Uterus (tissue), 4 donors: ENCODE measurements at places on chromosomes 12 and 14. TPM values are rescaled to one million over a fixed set of nuclear protein-coding genes. Genes with fewer than 3 reads are reported as not detected.

Gene OTX2
- total RNA-seq, result not detected

Gene P2RX7
- 1.0 TPM for total RNA-seq

Gene DTX1
- total RNA-seq, result 2.8 TPM

Gene CLEC4E
- total RNA-seq, result not detected

Gene GPR68
- total RNA-seq, result 0.98 TPM

DNA sequence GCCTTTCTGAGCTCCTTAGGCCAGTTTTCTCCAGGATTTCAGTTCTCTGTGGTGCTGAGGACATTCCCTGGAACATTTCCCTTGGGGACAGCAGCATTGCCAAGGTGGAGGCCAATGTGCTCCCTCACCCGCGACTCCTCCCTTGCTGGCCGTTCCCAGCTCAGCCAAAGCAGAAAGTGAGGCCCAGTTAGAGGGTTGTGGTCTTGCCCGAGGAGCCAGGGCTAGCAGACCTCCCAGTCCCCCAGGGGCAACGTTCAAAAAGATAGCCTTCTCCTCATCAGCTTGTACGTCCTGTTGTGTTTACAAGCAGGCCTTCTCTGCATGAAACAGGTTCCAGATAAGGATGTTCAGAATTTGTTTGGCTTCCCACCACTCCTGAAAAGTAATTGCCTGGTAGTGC lies 78.4 kb downstream of the SSPN start:
- H3K27me3 ChIP-seq, result no peaks in the 10 kb centered on the region
- H3K27ac ChIP-seq, result peak overlapping the region; percentile 89
- H3K4me1 ChIP-seq, result no peaks in the 10 kb centered on the region
- H3K4me3 ChIP-seq, result no peak overlapping the region

DNA sequence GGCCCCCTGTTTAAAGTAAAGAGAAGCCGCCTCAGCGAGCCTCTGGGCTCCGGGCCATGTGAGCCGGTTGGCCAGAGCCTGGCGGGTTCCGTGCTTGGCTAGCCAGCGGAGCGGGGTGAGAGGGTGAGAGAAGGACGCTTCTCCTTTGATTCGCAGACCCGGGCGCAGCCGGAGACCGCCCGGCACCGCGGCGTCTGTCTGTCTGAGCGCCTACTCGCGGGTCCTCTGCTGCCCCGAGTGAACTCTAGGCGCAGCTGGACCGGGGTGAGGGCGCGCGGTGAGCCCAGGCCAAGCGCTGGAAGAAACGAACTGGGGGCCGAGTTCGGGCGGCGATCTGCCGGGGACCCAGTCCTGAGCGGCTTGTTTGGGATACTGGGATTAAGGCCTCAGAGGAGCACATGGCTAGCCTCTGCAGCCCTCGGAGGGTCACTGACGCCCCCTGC lies 41.4 kb upstream of the TBX5 start:
- no peak overlapping the region for H3K27ac ChIP-seq
- H3K27me3 ChIP-seq, result no peaks in the 10 kb centered on the region
- H3K4me1 ChIP-seq, result no peaks in the 10 kb centered on the region
- no peaks in the 10 kb centered on the region for H3K36me3 ChIP-seq
- DNase-seq, result no peak

- no peak overlapping the region for H3K27ac ChIP-seq
- no peak overlapping the region for H3K4me3 ChIP-seq
- no peaks in the 10 kb centered on the region for H3K27me3 ChIP-seq
- no peaks in the 10 kb centered on the region for H3K36me3 ChIP-seq
These were observed 207.9 kb upstream of the DIO3 start for GRCh38 chr14:101353422-101353821.

DNA sequence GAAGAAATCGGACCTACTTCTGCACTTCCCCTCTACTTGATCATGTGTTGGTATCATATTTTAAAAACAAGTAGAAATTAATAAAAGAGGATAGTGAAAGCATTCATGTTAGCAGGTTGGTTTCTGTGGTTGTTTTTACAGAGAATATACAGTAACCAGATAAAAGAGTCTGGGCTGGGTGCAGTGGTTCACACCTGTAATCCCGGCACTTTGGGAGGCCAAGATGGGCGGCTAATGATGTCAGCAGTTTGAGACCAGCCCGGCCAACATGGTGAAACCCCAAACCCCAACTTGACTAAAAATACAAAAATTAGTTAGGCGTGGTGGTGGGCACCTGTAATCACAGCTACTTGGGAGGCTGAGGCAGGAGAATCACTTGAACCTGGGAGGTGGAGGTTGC lies 55.9 kb downstream of the LRP6 start:
- no peaks in the 10 kb centered on the region for H3K36me3 ChIP-seq
- H3K27ac ChIP-seq, result no peak overlapping the region
- H3K27me3 ChIP-seq, result no peaks in the 10 kb centered on the region

DNA sequence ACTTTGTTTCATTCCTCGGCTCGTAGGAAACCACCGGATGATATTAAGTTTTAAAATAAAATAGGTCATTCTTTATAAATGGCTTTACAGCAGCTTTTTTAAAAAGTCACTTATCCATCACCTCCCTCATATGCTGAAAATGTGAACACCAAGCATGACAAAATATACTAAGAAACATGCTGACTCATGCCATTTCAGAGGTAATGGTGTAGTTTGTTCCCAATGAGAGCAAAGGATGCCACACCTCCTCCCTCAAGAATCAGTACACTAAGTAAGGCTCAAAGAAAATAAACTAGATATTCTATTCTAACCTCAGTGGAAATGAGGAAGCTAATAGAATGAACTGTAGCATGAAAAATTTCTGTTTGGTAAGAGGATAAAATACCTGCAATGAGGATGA lies 5.5 kb upstream of the DIO2 start:
- H3K27ac ChIP-seq, result no peak overlapping the region
- DNase-seq, result no peak
- H3K4me1 ChIP-seq, result no peaks in the 10 kb centered on the region
- H3K36me3 ChIP-seq, result no peaks in the 10 kb centered on the region
- no peak overlapping the region for H3K4me3 ChIP-seq
- no peaks in the 10 kb centered on the region for H3K27me3 ChIP-seq

DNA sequence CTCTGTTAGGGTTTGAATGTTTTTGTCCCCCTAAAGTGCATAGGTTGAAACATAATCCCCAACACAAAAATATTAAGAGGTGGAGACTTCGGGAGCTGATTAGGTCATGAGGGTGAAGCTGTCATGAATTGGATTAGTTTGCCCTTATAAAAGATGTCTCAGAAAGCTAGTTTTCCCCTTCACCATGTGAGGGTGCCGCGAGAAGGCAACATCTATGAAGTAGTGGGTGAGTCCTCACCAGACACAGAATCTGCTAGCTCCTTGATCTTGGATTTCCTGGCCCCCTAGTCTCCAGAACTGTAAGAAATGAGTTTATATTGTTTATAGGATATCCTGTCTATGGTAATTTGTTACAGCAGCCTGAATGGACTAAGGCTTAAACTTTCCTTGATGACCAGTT lies 301.5 kb upstream of the ATP2B1 start:
- DNase-seq, result no peak
- H3K27ac ChIP-seq, result no peak overlapping the region
- no peaks in the 10 kb centered on the region for H3K27me3 ChIP-seq

DNA sequence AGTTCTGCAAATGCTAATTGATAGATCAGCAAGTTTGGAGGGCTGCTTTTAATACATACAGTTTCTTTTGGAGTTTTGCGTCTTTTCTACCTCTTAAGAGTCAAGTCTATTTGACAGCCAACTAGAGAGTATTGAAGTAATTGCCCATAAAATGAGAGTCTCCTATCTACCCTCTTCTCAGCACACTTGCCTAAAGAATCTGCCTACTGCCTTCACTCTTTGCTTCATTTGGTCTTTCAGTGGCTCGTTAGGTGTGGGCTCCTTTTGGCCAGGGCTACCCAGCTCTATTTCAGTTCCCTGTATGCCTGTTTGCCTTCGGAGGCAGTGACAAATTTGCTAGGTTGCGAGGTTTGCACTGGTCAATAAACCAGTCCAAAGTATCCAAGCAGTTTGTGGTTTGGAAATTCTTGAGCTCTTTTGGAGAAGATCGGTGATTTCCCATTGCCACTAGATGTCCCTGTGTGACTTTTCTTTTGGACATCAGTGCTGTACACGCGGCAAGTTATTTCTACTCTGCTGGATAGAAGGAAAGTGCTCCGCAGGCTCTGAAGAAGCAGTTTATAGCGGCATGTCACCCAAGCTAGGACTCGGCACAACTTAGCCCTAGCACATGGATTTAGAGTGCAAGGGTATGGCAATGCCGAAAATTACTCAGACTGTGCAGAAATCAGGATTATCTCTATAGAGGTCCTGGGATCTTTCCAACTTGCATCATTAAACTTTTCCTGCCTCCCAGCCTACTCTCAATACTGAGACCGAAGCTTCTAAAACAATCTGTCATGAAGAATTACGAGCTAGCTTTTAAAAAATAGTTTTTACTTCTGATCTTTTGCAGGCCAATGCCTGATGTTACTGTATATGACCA lies 38.6 kb downstream of the MGST1 start:
- no peaks in the 10 kb centered on the region for H3K27me3 ChIP-seq
- DNase-seq, result peak; percentile 36
- no peaks in the 10 kb centered on the region for H3K4me1 ChIP-seq
- no peak overlapping the region for H3K27ac ChIP-seq

GRCh38 chr14:52071675-52072074 lies 2.8 kb upstream of the NID2 start:
- H3K36me3 ChIP-seq, result no peaks in the 10 kb centered on the region
- no peaks in the 10 kb centered on the region for H3K27me3 ChIP-seq
- H3K4me3 ChIP-seq, result no peak overlapping the region
- H3K27ac ChIP-seq, result no peak overlapping the region
- no peak for DNase-seq
- H3K4me1 ChIP-seq, result no peaks in the 10 kb centered on the region

- no peaks in the 10 kb centered on the region for H3K36me3 ChIP-seq
- H3K4me1 ChIP-seq, result no peaks in the 10 kb centered on the region
- H3K4me3 ChIP-seq, result no peak overlapping the region
- H3K27me3 ChIP-seq, result no peaks in the 10 kb centered on the region
- DNase-seq, result no peak
These were observed 902.8 kb downstream of the SLC16A7 start for GRCh38 chr12:60498656-60499055.

DNA sequence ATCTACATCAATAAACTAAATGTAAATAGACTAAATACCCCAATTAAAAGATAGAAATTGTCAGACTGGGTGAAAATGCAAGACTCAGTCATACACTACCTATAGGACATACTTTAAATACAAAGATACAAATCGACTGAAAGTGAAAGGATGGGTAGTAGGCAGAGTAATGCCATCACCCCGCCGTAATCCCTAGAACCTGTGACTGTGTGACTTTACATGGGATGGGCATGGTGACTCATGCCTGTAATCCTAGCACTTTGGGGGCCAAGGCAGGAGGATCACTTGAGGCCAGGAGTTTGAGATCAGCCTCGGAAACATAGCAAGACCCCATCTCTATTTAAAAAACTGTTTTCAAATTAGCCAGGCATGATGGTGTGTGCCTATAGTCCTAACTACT lies 2.6 kb upstream of the EVL start:
- no peaks in the 10 kb centered on the region for H3K36me3 ChIP-seq
- H3K27me3 ChIP-seq, result no peaks in the 10 kb centered on the region
- H3K27ac ChIP-seq, result no peak overlapping the region
- no peaks in the 10 kb centered on the region for H3K4me1 ChIP-seq
- no peak overlapping the region for H3K4me3 ChIP-seq

- peak overlapping the region; percentile 99 for H3K27ac ChIP-seq
- H3K4me1 ChIP-seq, result peaks cover 33% of the 10 kb centered on the region
- DNase-seq, result peak; percentile 90
- no peaks in the 10 kb centered on the region for H3K36me3 ChIP-seq
- no peak overlapping the region for H3K4me3 ChIP-seq
These were observed 248.6 kb downstream of the ZFP36L1 start for GRCh38 chr14:68544081-68544892.

DNA sequence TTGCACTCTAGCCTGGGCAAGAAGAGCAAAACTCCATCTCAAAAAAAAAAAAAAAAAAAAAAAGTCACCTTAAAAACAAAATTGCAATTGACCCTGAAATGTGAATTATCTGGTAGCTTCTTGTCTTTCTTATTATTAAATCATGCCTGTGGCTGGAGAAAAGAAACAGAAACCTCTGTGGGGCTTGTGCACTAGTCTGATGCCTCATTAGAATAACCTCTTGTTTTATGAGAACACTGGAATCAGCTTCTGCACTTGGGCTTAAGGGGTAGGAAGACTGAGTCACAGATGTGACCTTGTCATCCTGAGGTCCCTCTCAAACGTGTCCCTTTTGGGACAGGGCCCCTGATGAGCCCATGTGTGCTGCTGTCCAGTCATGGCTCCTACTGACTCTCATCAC lies 237.9 kb downstream of the DACT1 start:
- no peaks in the 10 kb centered on the region for H3K27me3 ChIP-seq
- no peaks in the 10 kb centered on the region for H3K36me3 ChIP-seq
- H3K4me1 ChIP-seq, result no peaks in the 10 kb centered on the region
- DNase-seq, result no peak
- no peak overlapping the region for H3K27ac ChIP-seq

DNA sequence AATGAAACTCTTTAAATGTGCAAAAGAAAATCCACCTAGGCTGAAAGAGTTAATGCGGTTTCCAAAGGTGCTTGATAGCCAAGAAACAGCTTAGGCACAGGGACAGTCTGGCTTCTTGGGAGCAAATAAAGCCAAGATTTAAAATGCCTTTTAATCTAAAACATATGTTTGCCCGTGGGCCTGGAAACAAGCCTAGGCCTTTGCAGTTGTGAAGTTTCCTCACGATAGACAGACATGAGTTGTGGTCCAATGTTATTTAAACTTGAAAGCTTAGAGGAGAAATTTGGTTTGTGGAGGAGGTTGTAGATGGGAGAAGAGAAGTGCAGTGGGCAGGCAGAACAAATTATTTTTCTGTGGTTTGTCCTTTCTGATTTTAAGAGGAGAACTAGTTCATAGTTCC lies 29.8 kb downstream of the PROX2 start:
- no peaks in the 10 kb centered on the region for H3K27me3 ChIP-seq
- no peaks in the 10 kb centered on the region for H3K4me1 ChIP-seq
- peak overlapping the region; percentile 10 for H3K27ac ChIP-seq
- H3K4me3 ChIP-seq, result no peak overlapping the region
- H3K36me3 ChIP-seq, result no peaks in the 10 kb centered on the region

GRCh38 chr12:127041985-127042625 lies 1224.9 kb upstream of the TMEM132C start:
- H3K4me1 ChIP-seq, result no peaks in the 10 kb centered on the region
- H3K27ac ChIP-seq, result no peak overlapping the region
- no peaks in the 10 kb centered on the region for H3K36me3 ChIP-seq
- DNase-seq, result no peak
- H3K4me3 ChIP-seq, result no peak overlapping the region
- no peaks in the 10 kb centered on the region for H3K27me3 ChIP-seq

GRCh38 chr12:70359458-70360197 lies 6.5 kb upstream of the KCNMB4 start:
- DNase-seq, result no peak
- no peak overlapping the region for H3K4me3 ChIP-seq
- no peaks in the 10 kb centered on the region for H3K27me3 ChIP-seq
- H3K36me3 ChIP-seq, result no peaks in the 10 kb centered on the region
- H3K4me1 ChIP-seq, result no peaks in the 10 kb centered on the region

DNA sequence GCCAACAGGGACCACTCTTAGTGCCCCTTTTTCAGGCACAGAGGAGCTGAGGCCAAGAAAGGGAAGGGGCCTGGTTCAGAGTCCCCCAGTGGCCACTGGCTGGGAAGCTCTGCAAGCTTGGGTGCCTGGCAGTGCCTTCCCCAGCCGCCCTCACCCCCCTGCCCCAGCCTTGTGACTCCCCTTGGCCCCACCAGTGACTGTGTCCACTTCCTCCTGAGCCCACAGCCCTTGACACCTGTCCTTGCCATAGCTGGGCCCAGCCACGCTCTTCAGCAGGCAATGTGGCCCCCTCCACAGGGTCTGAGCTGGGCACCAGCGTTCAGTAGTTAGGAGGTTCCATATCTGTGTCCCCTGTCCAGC lies 19.0 kb upstream of the C14orf180 start:
- H3K4me1 ChIP-seq, result no peaks in the 10 kb centered on the region
- H3K27ac ChIP-seq, result no peak overlapping the region
- H3K4me3 ChIP-seq, result no peak overlapping the region
- DNase-seq, result no peak
